Articular chondrocyte of knee joint (primary cell): ENCODE measurements at places on chromosomes 1 and 21. TPM values are rescaled to one million over a fixed set of nuclear protein-coding genes. Genes with fewer than 3 reads are reported as not detected.

The ADORA1 gene
- 15.8 and 20.2 TPM in 2 replicates for total RNA-seq

The TSPAN2 gene
- 5.5 and 7.1 TPM in 2 replicates for total RNA-seq

The FAM72D gene
- total RNA-seq = 0.65 and 0.78 TPM in 2 replicates

The CNN3 gene
- total RNA-seq = 360 and 376 TPM in 2 replicates

The LCE2C gene
- total RNA-seq = not detected in 2 replicates

The MEX3A gene
- 0.91 and 1.1 TPM in 2 replicates for total RNA-seq

The ZNF593OS gene
- not detected in 2 replicates for total RNA-seq

The TEDDM1 gene
- total RNA-seq = not detected in 2 replicates

The PGLYRP4 gene
- total RNA-seq = not detected in 2 replicates
